ENCODE measurements at places on chromosomes 3 and 15. TPM values are rescaled to one million over a fixed set of nuclear protein-coding genes. Genes with fewer than 3 reads are reported as not detected.

- DNase-seq, result no peak
These were observed 129.8 kb upstream of the CPNE4 start for GRCh38 chr3:132164469-132165092.

- peak; percentile 12 for DNase-seq
These were observed 160.1 kb downstream of the PDE8A start for GRCh38 chr15:85141726-85142125.

GRCh38 chr15:57343048-57343447 is 33.3 kb upstream of the CGNL1 start:
- DNase-seq, result no peak

DNA sequence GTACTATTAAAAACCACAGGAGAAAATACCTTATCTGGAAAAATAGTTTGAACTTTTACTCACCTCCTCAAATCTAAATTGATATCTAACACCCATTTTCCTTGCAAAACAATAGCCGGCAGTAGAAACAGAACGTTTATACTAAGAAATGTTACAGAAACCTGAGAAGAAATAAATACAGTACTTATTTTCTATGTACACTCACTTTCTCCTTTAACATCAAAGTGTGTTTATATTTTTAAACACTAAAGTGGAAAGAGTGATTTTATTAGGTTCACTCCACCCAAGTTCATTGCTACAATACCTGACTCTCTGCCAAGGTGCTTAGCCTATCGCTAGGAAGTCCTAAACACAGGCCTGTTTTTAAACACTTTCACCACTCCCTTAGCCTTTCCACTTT is 87.8 kb upstream of the TJP1 start:
- no peak for DNase-seq

GRCh38 chr15:49628379-49628778 is 7.5 kb downstream of the DTWD1 start:
- DNase-seq, result no peak

- DNase-seq, result peak; percentile 95
These were observed 52.1 kb downstream of the TGFBR2 start for GRCh38 chr3:30658328-30659052.

GRCh38 chr15:70121624-70122302 is 24.0 kb upstream of the TLE3 start:
- peak; percentile 38 for DNase-seq

DNA sequence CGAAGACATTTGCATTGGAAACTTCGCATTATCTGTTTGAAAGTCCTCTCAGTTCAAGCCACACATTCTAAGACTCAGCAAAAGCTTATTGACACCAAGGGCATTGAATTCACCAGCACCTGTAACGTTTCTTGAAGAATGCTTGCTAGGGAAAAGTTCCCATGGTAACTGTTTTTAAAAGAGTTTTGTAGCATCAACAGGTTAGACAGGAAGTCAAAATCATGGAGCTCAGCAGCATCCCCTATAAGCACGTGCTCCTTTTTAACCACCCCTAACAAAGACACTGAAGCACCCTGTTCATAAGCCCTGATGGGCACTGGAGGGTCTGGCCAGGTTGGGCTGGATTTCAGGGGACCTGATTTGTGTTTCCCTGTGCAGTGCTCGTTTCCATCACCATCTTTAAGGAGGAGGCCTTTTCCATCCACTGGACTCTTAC is 229.7 kb upstream of the BHLHE40 start:
- no peak for DNase-seq

- DNase-seq, result peak; percentile 72
These were observed 103.2 kb upstream of the TJP1 start for GRCh38 chr15:29925227-29926082.

DNA sequence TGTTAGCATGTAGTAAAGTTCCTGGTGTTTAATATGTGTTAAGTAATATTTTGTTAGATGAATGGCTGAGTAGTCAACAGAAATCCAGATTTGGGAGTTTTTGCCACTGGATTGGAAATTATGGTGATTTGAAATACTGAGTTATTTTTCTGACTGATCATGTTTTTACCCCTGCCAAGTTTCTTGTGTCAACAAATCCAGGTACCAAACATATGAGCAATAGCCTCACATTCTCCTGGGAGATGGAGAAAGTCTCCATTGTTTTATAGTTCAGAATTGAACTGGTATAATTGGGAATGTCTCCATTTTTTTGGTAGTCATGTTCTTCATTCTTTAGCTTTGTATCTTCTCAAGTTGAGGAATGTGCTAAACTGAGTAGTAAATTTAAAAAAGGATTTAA is 767.2 kb upstream of the LMCD1 start:
- peak; percentile 71 for DNase-seq

- no peak for DNase-seq
These were observed 440.5 kb downstream of the NTRK3 start for GRCh38 chr15:87816016-87816415.

DNA sequence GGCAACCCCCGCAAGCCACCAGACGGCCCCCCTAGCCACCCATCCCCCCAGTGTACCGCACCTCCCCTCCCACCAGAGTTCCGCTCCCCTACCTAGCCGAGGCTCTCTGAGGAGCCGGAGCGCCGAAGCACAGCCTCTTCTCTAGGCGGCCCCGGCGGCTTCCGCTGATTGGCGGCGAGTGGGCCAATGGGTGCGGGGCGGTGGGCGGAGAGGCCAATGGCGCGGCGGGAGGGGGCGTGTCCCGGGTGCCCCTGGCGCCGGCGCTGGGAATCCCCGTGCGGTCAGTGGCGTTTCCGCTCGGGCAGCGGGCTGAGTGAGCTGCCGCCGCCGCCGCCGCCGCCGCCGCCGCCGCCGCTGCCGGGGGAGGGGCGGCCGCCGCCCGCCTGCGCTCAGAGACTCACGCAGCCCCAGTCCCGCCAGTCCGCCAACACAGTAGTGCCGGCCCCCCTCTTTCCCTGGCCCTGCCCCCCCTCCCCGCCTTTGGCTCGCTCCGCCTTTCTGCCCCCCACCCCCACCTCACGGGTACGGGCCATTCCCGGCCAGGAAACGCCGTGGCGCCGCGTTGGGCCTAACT is at the start of gene SETD5:
Gene SETD5 (plus strand): TSS at position 284 of the 574 bp plus-strand sequence. CDS start 31,324 bp downstream, outside the sequence.
- peak; percentile 96 for DNase-seq

GRCh38 chr3:192655628-192656027 is 71.7 kb downstream of the FGF12 start:
- no peak for DNase-seq

DNA sequence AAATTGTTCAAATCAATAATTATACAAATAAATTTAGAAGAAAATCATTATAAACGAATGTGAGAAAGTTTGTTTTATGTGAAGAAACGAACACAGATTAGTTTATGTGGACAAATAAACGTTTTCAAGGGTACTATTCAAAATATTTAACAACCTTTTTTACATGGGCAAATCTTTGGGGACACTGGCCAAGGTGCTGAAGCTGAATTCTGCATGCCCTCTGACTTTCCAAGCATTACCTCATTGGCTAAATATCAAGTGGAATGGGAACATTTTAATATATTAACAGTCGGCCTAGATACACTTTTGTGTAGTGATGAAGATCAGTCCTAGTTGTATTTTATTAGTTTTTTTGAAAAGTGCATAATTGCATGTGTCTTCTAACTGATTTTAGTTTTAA is 636.4 kb upstream of the DPPA4 start:
- no peak for DNase-seq

GRCh38 chr15:101314336-101315125 is 19.5 kb upstream of the SNRPA1 start:
- no peak for DNase-seq

DNA sequence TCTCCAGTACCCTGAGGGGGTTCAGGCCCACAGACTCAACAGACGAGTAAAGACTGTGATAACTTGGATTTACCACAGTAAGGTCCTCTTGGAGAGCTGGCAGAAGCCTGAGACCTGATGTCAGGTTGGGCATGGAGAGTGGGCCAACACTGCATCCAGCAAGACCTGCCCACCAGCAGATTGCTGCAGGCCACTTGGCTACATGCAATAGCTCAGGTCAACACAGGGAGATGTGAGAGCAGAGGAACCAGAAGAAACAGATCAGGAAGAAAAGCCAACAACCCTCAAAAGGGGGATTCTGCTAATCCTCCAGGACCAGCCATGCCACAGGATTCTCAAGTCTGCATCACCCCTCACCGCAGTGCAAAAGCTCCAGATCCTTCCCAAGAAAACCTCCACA is 1.7 kb upstream of the IP6K1 start:
- DNase-seq, result no peak

CSTA gene
- not detected for total RNA-seq

IGSF10 gene
- total RNA-seq, result not detected

GOLGA8S gene
- 0.55 TPM for total RNA-seq

OR4M2 gene
- not detected for total RNA-seq

VWA5B2 gene
- total RNA-seq, result not detected

LSAMP gene
- not detected for total RNA-seq

PATL2 gene
- not detected for total RNA-seq

EIF5A2 gene
- total RNA-seq, result 10.9 TPM

CHST13 gene
- not detected for total RNA-seq

ISG20 gene
- 5.4 TPM for total RNA-seq

DNAH12 gene
- total RNA-seq, result 0.20 TPM

TLE3 gene
- total RNA-seq, result 56.9 TPM

Measured in endothelial cell of umbilical vein (primary cell).